NCI-H1105 treated with DMSO at 0.1 percent for 48 hours (cell line): ENCODE measurements at places on chromosomes 6 and 20.

DNA sequence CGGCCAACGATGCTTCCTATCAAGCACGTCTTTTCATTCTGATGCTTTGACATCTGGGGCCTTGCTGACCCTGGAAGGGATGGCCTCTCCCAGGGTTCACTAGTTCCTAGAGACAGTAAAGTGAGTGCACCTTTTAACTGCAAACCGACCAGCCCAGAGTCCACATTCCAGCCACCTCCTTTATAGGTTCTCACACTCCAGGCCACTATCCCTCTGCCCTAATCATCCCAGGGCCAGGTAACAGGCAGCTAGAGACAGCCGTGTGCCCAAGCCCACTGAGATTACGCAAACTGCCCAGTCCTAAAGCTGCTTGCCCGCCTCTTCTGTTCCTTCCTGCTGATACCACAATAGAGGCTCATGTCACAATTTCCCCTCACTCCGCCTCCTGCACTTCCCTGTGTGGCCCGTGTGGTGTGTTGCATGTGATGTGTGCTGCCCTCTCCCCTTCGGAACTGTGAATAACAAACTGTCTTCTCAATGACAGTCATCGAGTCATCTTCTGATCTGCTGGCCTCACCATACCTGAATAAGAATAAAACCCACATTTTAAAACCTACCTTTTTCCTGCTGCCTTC lies 123.7 kb upstream of the EXOC2 start:
- DNase-seq = no peak

DNA sequence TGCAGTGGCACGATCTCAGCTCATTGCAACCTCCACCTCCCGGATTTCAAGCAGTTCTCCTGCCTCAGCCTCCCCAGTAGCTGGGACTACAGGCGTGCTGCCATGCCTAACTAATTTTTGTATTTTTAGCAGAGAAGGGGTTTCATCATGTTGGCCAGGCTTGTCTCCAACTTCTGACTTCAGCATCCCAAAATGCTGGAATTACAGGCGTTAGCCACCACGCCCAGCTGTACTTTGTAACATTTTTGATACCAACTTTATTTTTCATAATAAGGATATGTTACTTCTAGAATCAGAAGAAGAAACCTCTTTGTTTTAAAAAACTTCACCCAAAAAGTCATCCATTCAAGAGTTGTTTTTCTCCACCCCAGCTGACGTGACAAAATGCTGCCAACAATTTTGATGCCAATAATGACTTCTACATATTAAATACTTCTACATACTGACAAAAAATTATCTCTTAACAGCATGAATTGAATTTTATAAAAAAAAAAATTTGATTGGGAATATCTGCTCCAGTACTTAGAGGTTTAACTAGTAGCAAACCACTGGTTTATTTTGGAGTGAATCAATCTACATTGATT lies 22.5 kb upstream of the PRIM2 start:
- no peak for DNase-seq

GRCh38 chr20:258963-259362 lies 1.4 kb downstream of the DEFB132 start:
- no peak for DNase-seq

- no peak for DNase-seq
These were observed 8.5 kb downstream of the TPD52L2 start for GRCh38 chr20:63873477-63873971.

GRCh38 chr6:108748959-108749358 lies 99.3 kb upstream of the ARMC2 start:
- DNase-seq = no peak

- DNase-seq = no peak
These were observed 221.6 kb upstream of the HS3ST5 start for GRCh38 chr6:114564302-114564933.

- DNase-seq = no peak
These were observed 13.6 kb downstream of the LRRC73 start for GRCh38 chr6:43496370-43497128.

GRCh38 chr20:32885185-32885584 lies 26.5 kb downstream of the EFCAB8 start:
- DNase-seq = no peak

DNA sequence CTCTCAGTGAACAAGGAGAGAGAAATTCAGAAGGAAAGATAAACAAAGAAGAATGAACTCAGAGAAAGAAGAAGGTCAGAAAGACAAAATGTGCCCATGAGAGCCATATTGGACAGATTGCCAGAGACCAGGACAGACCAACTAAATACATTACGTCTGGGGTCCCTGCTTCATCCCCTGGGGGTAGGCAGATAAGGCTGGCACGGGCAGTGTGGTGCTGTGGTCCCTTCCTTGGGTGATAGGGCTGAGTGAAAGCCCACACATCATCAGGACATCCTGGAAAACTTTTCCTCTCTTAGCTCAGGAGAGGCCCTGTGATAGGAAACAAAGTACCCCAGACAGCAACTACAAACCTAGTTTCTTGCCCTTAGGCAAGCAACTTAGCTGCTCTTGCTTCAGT lies 13.2 kb upstream of the ARMC12 start:
- DNase-seq = no peak

GRCh38 chr6:3520281-3521230 lies 63.7 kb upstream of the SLC22A23 start:
- DNase-seq = no peak

- no peak for DNase-seq
These were observed 25.0 kb upstream of the SCGN start for GRCh38 chr6:25627001-25627400.

DNA sequence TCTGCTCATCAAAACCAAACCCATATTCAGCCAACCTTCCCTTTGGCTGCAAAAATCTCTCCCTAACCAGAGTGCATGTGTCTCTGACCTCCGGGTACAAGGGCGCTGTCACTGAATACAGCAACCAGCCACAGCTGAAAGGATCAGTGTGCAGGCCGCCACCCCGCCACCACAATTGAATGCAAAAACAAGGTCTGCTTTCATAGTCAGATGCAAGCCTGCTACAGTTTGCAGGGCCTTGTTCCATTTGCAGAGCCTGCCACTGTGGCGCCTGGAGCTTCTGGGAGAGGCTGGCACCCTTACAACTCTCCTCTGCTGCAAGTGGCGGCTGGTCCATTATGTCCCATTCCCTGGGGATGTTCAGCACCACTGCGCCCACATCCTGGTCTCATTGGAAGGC lies 23.5 kb downstream of the MDGA1 start:
- DNase-seq = peak; percentile 85

GRCh38 chr6:110874880-110875547 lies 429 bp downstream of the AMD1 start:
- DNase-seq = peak; percentile 74

- no peak for DNase-seq
These were observed 16.1 kb downstream of the COL9A3 start for GRCh38 chr20:62832951-62833391.

DNA sequence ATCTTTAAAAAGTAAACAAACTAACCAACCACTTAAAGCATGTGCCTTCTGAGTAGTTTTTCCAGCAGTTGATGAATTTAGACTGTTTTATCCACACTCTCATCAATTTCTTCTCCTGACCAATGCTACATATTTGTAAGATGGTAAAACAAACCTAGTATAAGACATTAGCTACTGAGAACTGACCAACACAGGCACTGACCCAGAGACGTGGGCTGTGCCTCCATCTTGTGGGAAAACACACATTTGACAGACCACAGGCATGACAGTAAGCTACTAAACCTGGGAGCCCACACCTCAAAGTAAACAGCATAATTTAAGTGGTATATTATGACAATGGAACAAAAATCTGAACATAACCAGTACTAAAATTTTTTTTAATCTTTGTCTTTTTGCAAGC lies 121.4 kb upstream of the NRSN1 start:
- no peak for DNase-seq

DNA sequence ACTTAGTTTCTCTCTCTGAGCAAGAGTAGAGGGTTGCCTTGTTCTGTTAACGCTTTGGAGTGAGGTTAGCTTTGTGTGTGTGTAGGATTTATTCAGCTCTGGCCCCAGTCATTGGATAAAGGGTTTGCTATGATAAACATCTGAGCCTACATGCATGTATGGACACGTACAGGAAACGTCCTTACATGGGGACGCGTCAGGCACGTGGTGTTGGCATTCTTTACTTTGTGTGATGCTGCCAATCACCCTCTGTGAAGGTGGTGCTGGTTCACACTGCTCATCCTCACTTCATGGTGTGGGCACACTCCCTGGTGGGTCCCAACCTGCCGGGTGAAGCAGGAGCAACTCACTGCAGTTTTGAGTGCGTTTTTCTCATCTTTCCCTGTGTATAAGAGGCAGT lies 53.4 kb upstream of the CD93 start:
- peak; percentile 90 for DNase-seq

DNA sequence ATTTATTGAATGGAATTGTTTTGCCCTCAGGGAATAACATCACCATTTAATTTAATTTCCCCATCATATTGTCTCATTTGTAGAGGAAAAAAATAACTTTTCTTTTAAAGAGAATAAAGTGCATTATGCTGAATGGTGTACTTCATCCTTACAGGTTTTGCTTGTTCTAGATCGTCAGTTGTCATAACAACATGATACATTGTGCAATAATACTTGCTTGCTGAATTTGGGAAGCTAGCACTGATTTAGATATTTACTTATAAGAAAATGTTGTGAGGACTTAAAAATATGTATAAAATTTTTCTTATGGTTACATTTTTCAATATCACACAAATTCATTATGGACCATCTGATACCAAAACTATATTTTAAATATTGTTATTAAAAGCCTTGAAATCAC lies 509.0 kb upstream of the POU3F2 start:
- no peak for DNase-seq
